AG08395 (cell line): ENCODE measurements at places on chromosomes 16 and 17.

- DNase-seq, result peak; percentile 86
Observed at GRCh38 chr16:82629441-82630027, 2.8 kb downstream of the CDH13 start.

- DNase-seq, result no peak
Observed at GRCh38 chr16:49621241-49622083, 234.4 kb downstream of the ZNF423 start.

DNA sequence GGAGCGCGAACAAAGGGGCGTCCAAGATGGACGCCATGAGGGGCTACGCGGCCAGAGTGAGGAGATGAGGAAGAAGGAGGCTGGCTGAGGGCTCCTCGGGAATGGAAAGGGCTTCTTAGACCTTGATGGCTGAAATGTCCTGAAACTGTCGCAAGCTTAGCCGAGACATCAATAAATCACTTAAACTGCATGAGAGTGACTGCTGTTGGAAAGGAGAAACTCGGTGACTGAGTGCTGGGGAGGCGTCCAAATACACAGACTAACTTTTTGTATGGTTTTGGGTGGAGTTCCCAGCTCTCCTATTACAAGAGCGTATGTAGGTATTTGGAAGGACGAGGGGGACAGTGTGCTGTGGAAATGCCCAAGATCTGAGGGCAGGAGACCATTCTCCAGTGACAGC, 1.4 kb upstream of the GEMIN4 start:
- DNase-seq, result no peak

DNA sequence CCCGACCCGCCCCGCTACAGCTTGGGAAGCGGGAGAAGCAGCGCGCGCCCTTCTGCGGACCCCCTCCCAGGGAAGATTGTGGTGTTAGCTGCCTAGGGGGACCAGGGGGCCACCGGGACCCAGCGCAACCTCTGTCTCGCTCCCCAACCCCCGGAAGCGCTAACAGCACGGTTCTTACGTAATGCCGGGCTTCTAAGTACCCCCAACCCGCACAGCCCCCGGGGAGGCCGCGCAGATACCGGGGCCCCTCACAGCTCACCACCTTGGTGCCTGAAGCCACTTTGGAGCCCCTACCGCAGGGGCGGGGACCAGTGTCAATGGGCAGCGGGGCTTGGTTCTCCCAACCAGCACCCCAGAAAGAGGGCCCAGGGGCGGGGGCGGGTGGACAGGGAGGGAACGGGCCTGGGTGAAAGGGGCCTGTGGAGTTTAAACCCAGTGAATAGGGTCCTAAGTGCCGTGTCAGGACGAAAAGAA, 348 bp downstream of the MPP2 start:
- DNase-seq, result no peak

DNA sequence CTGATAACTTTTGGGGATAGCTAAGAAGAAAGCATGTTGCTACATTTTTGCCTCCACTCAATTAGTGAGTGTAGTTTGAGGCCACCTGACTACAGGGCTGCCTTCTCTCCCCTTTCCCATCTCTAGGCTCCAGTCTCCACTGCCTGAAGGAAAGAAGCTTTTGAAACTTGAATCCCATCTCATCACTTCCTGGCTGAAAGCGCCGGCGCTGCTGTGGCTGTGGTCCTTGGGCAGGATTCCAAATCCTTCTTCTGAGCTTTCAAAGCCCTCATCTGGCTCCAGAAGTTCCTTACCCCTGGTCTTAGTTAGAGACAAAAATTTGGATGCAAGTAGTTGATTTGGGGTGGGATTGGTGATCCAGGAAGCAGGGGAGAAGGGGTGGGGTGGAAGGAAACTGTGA, 119.4 kb downstream of the FOXL1 start:
- DNase-seq, result no peak
